ENCODE measurements at places on chromosomes 12 and 14. TPM values are rescaled to one million over a fixed set of nuclear protein-coding genes. Genes with fewer than 3 reads are reported as not detected.

The POP5 gene
- 101 TPM for polyA plus RNA-seq

The SRGAP1 gene
- polyA plus RNA-seq = 0.09 TPM

The SIX6 gene
- not detected for polyA plus RNA-seq

The SLC6A13 gene
- polyA plus RNA-seq = not detected

The TDP1 gene
- polyA plus RNA-seq = 38.7 TPM

The VRTN gene
- not detected for polyA plus RNA-seq

The SMOC1 gene
- not detected for polyA plus RNA-seq

The MEG3 gene
- not detected for polyA plus RNA-seq

The KRT5 gene
- not detected for polyA plus RNA-seq

The ANHX gene
- polyA plus RNA-seq = not detected

The TMEM229B gene
- polyA plus RNA-seq = 34.4 TPM

The NRIP2 gene
- 0.82 TPM for polyA plus RNA-seq

All from CD8-positive, alpha-beta memory T cell (primary cell).